ENCODE measurements at places on chromosomes 6 and 20.
A peak's percentile ranks its signal among the peaks of the same experiment; 100 is the strongest.

DNA sequence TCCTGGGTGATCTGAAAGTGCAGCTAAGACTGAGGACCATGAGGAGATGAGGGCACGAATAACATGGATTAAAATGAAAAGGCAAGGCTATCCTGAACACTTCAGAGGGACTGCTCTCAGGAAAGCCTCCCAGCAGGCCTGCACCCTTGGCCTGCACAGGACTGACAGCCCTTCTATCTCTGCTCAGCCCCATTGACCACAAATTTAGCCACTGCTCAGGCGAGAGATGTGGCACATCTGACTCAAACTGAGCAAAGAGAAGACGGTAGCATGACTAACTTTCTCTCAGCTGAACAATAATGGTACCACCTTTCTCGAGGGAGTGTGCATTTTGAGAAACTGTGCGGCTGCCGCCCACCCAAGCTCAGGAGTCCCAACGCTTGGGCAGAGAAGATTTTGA is 257.5 kb downstream of the ADGB start:
- H3K36me3 ChIP-seq, result no peaks in the 10 kb centered on the region
- H3K27ac ChIP-seq, result no peak overlapping the region
- peaks cover 8% of the 10 kb centered on the region for H3K4me1 ChIP-seq
- H3K27me3 ChIP-seq, result no peaks in the 10 kb centered on the region
- H3K4me3 ChIP-seq, result no peak overlapping the region

DNA sequence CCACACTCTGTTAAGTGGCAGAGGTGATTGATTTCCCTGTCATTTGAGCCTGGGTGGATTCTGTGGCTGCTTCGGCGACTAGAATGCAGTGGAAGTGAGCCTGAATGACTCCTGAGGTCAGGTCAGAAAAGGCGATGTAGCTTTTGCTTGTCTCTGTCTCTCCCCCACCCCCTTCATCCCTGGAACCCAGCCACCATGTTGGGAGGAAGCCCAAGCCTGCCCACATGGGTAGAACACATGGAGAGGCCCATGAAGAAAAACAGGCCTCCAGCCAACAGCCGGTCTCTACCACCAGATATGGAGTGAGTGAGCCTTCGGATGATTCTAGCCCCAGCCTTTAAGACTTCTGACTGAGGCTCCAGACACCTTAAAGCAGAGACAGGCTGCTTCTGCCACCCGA is 181.0 kb downstream of the TFAP2C start:
- no peaks in the 10 kb centered on the region for H3K36me3 ChIP-seq
- no peaks in the 10 kb centered on the region for H3K4me1 ChIP-seq
- no peaks in the 10 kb centered on the region for H3K27me3 ChIP-seq
- DNase-seq, result no peak
- no peak overlapping the region for H3K4me3 ChIP-seq

- H3K4me1 ChIP-seq, result no peaks in the 10 kb centered on the region
- H3K27ac ChIP-seq, result no peak overlapping the region
- DNase-seq, result no peak
- no peak overlapping the region for H3K4me3 ChIP-seq
- no peaks in the 10 kb centered on the region for H3K27me3 ChIP-seq
These were observed 55.1 kb upstream of the ISM1 start for GRCh38 chr20:13166011-13166410.

- no peaks in the 10 kb centered on the region for H3K27me3 ChIP-seq
- H3K36me3 ChIP-seq, result no peaks in the 10 kb centered on the region
- no peak overlapping the region for H3K4me3 ChIP-seq
- DNase-seq, result no peak
These were observed 684.6 kb upstream of the MARCKS start for GRCh38 chr6:113172531-113172966.

DNA sequence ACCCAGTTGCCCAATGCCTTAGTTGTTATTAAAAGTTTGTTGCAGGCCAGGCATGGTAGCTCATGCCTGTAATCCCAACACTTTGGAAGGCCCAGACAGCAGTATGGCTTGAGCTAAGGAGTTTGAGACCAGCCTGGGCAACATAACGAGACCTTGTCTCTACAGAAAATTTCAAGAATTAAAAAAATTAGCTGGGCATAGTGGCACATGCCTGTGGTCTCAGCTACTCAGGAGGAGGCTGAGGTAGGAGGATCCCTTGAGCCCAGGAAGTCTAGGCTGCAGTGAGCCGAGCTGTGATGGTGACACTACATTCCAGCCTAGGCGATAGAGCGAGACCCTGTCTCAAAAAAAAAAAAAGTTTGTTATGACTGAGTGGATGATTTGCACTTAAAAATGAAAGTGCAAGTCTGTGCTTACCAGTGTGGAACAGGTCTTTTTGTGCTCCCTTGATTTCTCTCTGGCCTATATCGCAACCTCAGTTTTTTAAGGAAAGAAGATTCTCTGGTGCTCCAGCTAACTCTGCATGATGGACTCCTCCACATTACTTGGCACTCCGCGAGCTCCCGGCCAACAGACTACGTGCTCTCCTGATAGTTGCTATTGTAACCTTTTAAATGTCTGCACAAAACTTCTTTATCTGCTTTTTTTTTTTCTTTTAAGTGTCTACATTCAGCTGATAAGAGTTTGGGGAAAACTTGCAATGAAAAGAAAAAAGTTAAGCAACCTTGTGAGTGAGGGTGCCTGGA is 22.1 kb downstream of the ZKSCAN3 start:
- peaks cover 19% of the 10 kb centered on the region for H3K4me1 ChIP-seq
- no peaks in the 10 kb centered on the region for H3K27me3 ChIP-seq
- H3K27ac ChIP-seq, result no peak overlapping the region
- no peaks in the 10 kb centered on the region for H3K36me3 ChIP-seq

DNA sequence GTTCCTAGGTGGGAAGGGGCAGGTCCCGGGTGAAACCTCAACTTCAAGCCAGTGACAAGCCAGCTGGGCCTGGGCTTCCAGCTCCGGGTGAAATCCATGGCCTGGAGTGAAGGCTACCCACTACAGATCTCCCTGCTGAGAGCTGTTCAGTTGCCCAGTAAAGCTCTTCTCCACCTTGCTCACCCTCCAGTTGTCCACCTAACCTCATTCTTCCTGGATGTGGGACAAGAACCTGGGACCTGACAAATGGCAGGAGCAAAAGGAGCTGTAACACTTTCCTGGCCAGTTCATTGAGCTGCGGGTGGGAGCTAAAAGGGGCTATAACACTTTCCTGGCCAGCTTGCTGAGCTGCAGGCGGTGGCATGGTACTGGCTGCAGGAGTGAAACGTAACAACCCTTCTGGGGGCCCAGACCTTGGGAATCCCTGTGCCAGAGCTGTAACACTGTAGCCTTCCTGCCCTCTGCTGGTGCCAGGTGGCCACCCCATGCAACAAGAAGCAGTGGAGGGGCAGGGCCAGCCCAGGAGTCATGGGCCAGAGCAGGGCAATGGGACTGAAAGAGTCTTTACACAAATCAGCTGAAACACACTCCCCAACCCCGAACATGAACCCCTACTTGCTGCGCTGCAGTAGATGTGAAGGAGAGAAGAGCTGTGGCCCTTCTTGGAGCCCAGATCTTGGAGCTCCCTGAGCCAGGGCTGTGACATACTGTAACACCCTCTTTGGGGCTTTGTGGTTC is 3.6 kb upstream of the HINT3 start:
- DNase-seq, result peak; percentile 76
- H3K4me1 ChIP-seq, result peaks cover 24% of the 10 kb centered on the region

DNA sequence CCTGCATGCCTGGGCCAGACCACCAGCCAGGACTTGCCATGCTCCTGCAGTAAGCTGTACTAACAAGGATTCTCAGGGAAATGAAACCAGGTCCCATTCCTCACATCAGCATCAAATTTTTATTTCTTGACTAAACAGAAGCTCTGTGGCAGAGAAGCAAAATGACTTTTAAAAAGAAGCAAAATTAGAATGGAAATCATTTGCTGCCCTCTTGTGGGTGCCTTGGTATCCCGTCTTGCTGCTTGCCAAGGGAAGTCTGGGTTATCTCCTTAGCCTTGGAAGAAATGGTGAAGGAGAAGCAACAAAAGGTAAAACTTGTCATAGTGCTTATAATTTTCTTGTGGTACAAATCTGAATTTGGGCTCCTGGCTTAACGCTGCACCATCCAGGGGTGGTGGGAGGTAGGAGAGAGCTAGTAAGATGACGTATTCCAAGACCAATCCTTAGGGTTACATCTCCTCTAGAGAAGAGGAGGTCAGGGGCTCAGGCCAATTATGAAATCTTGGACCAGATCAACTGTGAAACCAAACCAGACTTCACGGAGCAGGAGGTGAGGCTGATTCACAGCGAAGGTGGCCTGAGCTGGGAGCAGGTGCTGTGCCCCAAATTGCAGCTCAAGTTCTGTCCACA is 107.5 kb downstream of the FAXC start:
- no peaks in the 10 kb centered on the region for H3K4me1 ChIP-seq
- H3K27me3 ChIP-seq, result no peaks in the 10 kb centered on the region
- H3K4me3 ChIP-seq, result no peak overlapping the region
- peak; percentile 66 for DNase-seq
- no peak overlapping the region for H3K27ac ChIP-seq

DNA sequence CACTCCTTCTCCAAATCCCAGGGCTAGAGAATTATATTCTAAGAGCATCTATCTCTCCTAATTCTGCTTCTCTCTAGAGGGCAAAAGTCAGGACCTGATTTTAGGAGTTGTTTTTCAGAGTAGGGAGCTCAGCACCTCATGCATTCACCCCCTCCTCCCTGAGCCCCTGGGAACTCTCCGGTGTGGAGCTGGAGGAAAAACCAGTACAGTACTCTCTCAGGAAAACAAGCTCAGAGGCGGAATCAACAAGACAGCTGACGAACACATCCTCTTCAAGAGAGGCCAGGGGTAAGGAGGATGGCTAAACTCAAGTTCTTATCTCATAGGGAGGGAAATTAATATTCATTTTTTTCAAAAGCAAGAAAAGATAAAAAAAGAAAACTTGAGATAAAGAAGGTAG is 120.1 kb upstream of the CDYL start:
- no peak for DNase-seq
- H3K4me1 ChIP-seq, result no peaks in the 10 kb centered on the region
- no peak overlapping the region for H3K27ac ChIP-seq
- H3K27me3 ChIP-seq, result no peaks in the 10 kb centered on the region
- no peak overlapping the region for H3K4me3 ChIP-seq

DNA sequence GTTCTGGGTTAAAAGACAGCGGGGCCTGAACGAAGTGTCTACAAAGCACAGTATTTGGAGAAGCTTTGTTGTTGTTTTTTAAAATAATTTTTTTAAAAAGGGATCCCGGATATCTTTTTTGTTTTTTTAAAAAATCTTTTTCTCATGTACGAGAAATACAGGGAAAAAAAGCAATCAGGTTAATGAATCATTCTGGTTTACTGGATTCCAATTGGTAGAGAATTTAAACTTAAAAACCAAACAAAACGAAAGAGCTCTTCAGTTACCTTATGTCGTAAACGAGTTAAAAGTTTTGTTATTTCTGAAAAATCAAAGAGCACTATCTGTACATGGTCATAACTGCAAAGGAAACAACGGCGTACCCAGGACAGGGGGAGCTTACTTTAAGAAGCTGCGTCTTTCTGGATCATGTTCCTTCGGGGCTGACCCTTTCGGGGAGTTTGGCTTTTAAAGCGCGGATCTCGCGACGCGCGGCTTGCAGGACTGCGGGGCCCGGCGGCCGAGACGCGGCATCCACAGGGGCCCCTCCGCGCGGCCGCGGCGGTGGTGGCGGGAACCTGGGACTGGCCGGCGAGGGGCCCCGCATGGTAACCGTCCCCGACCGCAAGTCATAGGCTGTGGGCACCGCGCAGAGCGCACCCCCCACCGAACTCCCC is 927 bp downstream of the IL20RA start:
- peaks cover 12% of the 10 kb centered on the region for H3K4me1 ChIP-seq
- no peaks in the 10 kb centered on the region for H3K27me3 ChIP-seq
- H3K4me3 ChIP-seq, result peak overlapping the region; percentile 69
- H3K27ac ChIP-seq, result no peak overlapping the region

All from Karpas-422 (cell line).